ENCODE measurements at places on chromosomes 1 and 21.

DNA sequence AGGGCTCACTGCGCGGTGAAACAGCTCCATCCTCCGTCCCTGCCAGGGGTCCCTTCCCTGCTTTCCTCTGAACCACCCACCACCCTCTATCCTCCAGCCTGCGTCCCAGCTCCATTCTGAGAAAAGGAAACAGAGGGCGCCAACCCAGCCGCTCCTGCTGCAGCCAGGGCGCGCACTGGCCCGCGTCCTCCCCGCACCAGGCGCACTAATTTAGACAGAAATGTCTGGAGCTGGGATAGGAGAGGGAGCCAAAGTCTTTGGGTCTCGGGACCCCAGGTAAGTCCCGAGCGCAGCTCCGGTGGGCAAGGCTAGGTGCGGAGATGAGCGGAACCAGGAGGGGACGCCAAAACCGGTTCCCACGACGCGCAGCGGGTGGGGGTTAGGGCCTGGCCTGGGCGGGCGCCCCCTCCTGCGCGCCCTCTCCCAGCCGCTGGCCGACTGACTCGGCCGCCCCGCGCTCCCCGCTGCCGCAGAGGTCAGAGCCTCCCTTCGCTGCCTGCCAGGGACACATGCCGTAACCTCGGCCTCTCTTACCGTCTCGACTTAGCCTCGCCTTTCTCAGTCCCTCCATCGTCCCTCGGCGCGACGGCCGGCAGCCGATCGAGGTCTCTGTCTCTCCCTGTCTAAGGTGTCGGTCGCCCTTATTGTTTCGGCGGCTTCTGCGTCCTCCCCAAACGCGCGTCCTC lies 2.0 kb downstream of the CAMK2N1 start:
- peak; percentile 48 for DNase-seq
- H3K27me3 ChIP-seq = peaks cover 54% of the 10 kb centered on the region
- H3K27ac ChIP-seq = peak overlapping the region; percentile 77
- H3K4me3 ChIP-seq = peak overlapping the region; percentile 51
- H3K36me3 ChIP-seq = no peaks in the 10 kb centered on the region
- peaks cover 9% of the 10 kb centered on the region for H3K4me1 ChIP-seq

GRCh38 chr1:212237651-212238050 lies 47.6 kb upstream of the PPP2R5A start:
- H3K27me3 ChIP-seq = no peaks in the 10 kb centered on the region
- H3K4me3 ChIP-seq = no peak overlapping the region
- no peaks in the 10 kb centered on the region for H3K36me3 ChIP-seq

GRCh38 chr1:12356004-12356890 lies 126.4 kb downstream of the VPS13D start:
- peak overlapping the region; percentile 44 for H3K27ac ChIP-seq
- H3K36me3 ChIP-seq = peaks cover 61% of the 10 kb centered on the region
- H3K27me3 ChIP-seq = no peaks in the 10 kb centered on the region
- H3K4me1 ChIP-seq = no peaks in the 10 kb centered on the region
- no peak overlapping the region for H3K4me3 ChIP-seq
- no peak for DNase-seq

- no peak overlapping the region for H3K27ac ChIP-seq
- H3K4me3 ChIP-seq = no peak overlapping the region
- no peaks in the 10 kb centered on the region for H3K36me3 ChIP-seq
- DNase-seq = no peak
- H3K4me1 ChIP-seq = no peaks in the 10 kb centered on the region
Observed at GRCh38 chr21:30695956-30696355, 22.6 kb downstream of the KRTAP21-3 start.

GRCh38 chr1:26470878-26471497 lies 1.3 kb upstream of the HMGN2 start:
- no peaks in the 10 kb centered on the region for H3K27me3 ChIP-seq
- no peak overlapping the region for H3K27ac ChIP-seq
- H3K36me3 ChIP-seq = peaks cover 41% of the 10 kb centered on the region
- no peak for DNase-seq

DNA sequence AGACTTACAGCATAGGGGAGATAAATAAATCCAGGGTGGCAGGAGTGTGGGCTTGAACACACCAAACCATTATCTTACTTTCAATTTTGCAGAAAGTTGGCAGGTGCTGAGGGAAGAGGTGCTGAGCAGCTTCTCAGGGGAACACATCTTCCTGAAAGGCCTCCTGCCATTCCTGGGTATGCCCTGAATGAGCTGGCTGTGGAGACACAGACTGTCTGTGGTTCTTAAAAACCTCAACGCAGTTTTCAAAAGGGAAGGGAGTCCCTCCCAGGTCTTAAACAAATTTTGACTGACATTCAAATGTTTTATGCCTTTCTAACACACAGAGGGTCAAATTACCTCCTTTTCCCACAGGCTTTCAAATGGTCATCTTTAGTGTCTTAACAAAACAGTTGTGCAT lies 166.9 kb downstream of the TNFSF18 start:
- no peak overlapping the region for H3K27ac ChIP-seq
- H3K27me3 ChIP-seq = no peaks in the 10 kb centered on the region
- no peak overlapping the region for H3K4me3 ChIP-seq
- DNase-seq = no peak
- no peaks in the 10 kb centered on the region for H3K4me1 ChIP-seq
- H3K36me3 ChIP-seq = no peaks in the 10 kb centered on the region

DNA sequence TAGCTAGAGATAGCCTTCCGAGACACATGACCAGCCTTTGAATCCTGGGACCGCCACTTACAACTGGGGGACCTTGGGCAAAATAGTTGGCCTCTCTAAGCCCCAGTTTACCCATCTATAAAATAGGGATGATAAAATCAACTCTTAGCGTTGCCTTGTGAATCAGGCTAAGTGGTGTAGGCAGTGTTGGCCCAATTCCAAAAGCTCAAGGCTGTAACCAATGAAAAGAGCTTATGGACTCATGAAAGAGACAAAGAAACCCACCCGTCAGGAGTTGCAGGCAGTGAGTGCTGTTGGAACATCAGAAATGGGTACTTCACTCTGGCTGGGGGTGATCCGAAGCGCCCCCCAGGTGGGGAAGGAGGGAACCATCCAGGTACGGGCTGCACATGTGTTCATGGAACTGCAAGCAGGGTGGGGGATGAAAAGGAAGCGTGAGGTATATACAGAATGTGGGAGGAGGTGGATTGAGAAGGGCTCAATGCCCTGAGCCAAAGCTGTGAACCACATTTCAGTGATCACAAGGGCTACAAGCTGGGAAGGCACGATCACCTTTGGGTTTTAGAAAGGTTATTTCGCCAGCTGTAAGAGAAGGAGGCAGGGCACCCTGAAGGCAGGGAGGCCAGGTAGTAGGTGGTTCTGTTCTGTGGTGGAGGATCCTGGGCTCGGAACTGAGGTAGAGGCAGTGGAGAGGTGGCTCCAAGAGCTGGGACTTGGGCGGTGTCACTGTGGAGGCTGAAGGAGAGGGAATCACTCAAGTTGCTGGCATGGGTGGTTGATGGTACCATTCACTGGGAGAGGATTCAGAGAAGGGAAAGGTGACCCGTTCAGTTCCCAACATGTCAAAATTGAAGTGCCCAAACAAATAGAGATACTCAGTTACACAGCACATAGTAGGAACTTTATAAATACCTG lies 11.4 kb upstream of the KIAA1614 start:
- H3K27ac ChIP-seq = no peak overlapping the region
- H3K36me3 ChIP-seq = no peaks in the 10 kb centered on the region
- H3K4me3 ChIP-seq = no peak overlapping the region
- H3K27me3 ChIP-seq = no peaks in the 10 kb centered on the region

- DNase-seq = no peak
- H3K27ac ChIP-seq = no peak overlapping the region
- no peaks in the 10 kb centered on the region for H3K27me3 ChIP-seq
- no peaks in the 10 kb centered on the region for H3K4me1 ChIP-seq
- H3K36me3 ChIP-seq = peaks cover 6% of the 10 kb centered on the region
Observed at GRCh38 chr1:176055398-176055797, 151.7 kb downstream of the COP1 start.

- no peaks in the 10 kb centered on the region for H3K27me3 ChIP-seq
- peak overlapping the region; percentile 77 for H3K4me3 ChIP-seq
- H3K36me3 ChIP-seq = no peaks in the 10 kb centered on the region
- H3K27ac ChIP-seq = peak overlapping the region; percentile 81
- no peak for DNase-seq
- peaks cover 20% of the 10 kb centered on the region for H3K4me1 ChIP-seq
Observed at GRCh38 chr1:50959303-50959912, 659 bp downstream of the FAF1 start.

GRCh38 chr1:65256860-65257708 lies 52.3 kb upstream of the DNAJC6 start:
- no peak for DNase-seq
- peaks cover 3% of the 10 kb centered on the region for H3K4me1 ChIP-seq
- no peaks in the 10 kb centered on the region for H3K27me3 ChIP-seq
- no peaks in the 10 kb centered on the region for H3K36me3 ChIP-seq
- no peak overlapping the region for H3K4me3 ChIP-seq

- no peaks in the 10 kb centered on the region for H3K36me3 ChIP-seq
- no peak for DNase-seq
- no peak overlapping the region for H3K4me3 ChIP-seq
- no peaks in the 10 kb centered on the region for H3K27me3 ChIP-seq
Observed at GRCh38 chr21:32131960-32132359, 146.9 kb downstream of the MIS18A start.

DNA sequence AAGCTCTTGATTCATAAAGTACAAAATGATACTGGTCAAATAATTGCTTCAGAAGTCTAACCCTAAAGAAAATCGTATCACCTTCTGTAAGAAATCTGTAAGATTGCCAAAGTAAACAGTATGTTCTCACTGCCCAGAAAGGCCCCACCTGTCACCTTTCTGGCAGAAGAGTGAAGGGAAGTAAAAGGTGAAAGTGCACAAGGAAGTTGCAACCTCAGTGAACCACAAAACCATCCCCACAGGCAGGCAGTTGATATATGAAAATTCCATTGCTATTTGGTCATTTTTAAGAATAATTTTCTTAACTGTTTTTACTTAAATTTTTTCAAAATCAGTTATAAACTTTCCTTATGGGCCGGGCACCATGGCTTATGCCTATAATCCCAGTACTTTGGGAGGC lies 48.5 kb upstream of the FBXO28 start:
- no peak overlapping the region for H3K4me3 ChIP-seq
- H3K4me1 ChIP-seq = no peaks in the 10 kb centered on the region
- H3K36me3 ChIP-seq = no peaks in the 10 kb centered on the region
- H3K27ac ChIP-seq = no peak overlapping the region

DNA sequence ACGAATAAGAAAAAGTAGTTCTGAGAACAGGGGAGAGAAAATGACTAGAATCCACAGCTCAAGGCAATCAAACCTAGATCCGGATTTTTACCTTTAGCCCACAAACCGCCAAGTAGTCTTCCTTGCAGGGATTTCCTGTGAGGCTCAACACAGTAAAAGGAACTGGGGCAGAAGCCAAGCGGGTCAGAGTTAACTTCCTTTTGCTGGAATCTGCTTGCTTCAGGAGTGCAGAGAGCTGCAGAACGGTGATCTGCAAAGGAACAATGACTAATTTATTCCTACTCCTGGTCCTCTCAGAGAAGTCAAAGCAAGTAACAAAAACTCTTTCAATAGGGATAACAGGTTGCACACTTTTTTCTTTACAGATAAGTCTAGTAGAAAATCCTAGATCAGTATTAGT lies 53.4 kb downstream of the UBR4 start:
- no peak for DNase-seq
- no peaks in the 10 kb centered on the region for H3K4me1 ChIP-seq
- peaks cover 100% of the 10 kb centered on the region for H3K36me3 ChIP-seq
- no peak overlapping the region for H3K4me3 ChIP-seq
- H3K27ac ChIP-seq = no peak overlapping the region

Data from upper lobe of right lung (tissue), 1 donor.